ENCODE measurements at places on chromosomes 5 and 9.

DNA sequence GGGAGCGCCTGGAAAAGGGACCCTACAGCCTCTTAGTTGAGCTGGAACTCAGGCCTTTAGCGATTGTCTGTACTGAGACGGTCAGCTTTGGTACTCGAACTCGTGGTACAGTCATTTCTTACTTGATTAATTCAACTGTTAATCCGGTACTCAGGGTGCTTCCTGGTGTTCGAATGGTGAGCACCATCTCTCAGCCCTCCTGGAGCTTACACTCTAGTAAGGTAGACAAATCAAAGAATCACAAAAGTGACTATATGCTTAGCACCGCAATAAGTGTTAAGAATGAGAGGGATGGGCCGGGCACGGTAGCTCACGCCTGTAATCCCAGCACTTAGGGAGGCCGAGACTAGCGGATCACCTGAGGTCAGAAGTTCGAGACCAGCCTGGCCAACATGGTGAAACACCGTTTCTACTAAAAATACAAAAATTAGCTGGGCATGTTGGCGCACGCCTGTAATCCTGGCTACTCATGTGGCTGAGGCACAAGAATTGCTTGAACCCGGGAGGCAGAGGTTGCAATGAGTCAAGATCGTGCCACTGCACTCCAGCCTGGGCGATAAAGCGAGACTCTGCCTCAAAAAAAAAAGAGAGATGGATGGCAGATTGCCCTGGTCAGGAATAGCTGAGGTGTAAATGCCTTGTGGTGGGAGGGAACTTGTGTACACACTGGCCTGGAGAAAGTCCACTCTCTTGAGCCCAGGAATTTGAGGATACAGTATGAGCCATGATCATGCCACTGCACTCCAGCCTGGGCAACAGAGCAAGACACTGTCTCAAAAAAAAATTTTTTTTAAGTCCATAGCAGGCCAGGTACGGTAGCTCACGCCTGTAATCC, 981 bp downstream of the TCOF1 start:
- ATAC-seq, result peak; percentile 2

DNA sequence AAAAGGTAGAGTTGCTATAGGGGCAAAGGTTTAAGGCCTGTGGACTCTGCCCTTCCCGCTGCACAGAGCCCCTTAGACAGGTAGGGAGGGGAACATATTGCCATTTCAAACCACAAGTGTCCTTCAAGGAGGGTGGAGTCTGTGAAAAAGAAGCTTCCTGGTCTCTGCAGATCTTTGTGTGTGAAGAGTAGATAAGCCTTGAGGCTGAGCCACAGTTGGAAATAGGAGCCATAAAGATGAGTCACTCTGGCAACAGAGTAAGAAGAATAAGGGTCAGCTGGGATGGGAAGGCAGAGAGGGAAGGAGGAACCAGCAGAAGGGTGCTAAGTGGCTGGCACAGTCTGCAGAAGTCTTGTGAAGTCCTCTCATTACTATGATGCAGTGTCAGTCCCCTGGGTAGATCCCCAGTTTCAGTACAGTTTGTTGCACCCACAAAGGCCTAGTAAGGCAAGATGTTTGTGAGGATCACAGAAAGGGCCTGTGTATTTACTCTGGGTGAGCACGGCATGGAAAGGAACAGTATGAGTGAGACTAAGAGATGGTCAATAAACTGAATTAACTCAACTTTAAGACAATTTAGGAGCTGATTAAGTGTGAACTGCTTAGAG, 18.1 kb downstream of the GRXCR2 start:
- ATAC-seq, result peak; percentile 96

DNA sequence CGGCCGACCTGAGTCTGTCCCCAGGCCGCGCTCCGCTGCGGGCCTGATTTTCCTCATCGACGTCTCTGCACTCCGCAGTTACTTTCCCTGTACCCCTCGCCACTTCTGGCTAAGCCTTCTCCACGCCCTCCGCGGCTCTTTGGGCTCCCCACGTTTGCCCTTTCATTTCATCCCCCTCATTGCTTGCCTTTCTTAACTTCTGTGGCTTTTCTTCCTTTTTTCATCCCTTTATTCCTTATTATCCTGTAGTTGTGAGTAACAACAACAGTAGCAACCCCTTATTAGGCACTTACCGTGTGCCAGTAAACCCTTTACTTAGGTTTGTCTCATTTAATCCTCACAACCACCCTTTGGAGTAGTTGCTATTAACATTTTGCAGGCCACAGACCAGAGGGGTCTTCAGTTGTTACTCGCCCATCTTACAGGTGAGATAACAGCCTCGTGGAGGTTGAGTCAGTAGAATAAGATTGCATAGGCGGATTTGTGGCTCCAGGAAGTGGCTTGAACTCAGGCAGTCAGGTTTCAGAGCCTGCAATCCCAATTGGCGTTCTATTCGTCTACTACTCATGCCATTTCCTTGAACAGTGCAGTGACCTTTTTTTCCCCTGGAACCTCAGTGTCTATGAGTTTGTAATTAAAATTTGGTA, 724 bp downstream of the TCERG1 start:
- peak; percentile 3 for ATAC-seq

DNA sequence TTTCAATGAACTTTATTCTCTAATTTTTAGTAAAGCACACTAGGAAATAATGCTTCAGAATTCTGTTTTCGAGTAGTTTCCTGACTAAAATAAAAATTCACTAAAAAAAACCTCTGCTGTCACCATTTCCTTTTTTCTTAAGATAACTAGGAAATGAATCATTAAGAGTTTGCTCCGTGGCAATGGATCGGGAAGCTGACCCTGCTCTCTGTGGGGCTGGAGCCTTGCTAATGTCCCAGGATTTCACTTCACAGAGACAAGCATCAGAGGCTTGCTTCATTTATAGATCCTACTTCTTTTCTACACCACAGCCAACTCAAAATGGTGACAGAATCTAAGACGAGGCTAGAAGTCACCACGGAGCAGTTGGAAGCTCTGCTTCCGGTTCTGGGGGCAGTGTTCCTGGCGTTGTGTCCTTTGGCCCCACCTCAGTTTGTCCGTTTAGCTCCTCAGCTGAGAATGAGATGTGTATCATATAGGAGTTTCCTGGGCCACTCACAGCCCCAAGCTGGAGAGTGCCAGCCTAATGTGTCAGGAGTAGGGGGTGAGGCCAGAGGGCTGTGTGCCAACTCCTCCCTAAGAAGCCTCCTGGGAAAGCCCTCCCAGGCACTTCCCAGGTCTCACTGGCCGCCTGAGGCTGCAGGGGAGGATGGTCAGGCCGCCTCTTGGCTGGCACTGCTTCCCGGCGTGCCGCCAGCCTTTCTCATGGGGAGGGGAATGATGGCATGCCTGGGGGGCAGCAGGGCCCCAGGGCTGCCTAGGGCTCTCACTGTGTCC, 19.6 kb downstream of the TENT4A start:
- peak; percentile 85 for ATAC-seq

DNA sequence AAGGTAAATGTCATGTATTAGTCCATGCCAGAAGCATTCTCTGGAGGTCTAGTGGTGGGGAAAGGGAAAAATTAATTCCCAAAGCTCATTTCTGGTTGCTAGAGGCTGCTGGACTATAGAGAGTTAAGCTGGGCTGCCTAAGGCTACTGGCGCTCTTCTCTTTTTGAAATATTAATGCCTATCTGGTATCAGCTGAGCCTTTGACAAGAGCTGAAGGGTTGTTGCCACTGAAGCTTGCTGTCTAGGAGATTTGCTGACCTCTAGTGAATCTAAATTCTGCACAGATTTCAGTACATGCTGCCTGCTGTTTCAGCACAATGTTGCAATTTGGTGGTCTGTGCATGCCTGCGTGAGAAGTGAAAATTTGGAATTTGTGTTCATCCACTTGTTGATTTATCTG, 29.1 kb upstream of the PLCXD3 start:
- ATAC-seq, result no peak

- no peak for ATAC-seq
Measured at GRCh38 chr9:19618816-19619215, 170.0 kb downstream of the SLC24A2 start.

DNA sequence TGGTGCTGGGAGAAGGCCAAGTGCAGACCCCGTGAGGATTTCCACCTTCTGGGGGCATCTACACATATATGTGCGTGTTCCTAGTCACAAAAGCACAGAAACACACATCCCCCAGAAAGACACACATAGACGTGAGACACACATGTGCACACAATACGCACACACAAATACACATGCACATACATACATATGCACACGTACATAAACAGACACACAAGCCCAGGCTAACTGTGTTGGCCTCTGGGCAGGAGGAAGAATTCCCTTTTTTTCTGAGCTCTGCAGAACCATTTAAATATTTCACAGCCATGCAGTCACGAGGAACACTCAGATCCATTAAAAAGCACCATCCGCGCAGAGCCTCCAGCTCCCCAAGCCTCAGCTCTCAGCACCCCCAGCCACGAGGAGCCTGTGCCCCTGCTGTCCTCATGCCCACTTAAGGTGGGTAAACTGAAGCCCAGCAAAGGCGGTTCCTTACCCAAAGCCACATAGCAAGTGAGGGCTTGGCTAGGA, 5.3 kb downstream of the NINJ1 start:
- no peak for ATAC-seq

DNA sequence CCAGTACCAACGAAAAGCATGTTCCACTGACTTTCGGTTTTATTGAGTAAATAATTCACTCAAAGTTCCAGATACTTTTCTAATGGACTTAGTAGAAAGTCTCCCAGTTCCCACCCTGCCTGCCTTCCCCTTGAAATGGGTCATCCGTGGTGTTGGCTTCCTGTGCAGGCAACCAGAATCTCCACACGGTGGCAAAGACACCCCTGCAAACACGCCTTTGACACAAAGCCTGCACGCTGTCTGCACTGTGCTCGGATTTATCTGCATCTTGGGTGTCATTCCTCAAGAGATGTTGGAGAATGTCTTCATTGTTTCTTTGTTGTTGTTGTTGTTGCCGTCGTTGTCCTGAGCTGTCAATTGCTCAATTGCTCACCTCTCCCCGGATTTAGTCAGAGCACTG, 150.0 kb upstream of the IRX2 start:
- no peak for ATAC-seq

- no peak for ATAC-seq
Measured at GRCh38 chr9:88645879-88646199, 110.9 kb downstream of the NXNL2 start.

DNA sequence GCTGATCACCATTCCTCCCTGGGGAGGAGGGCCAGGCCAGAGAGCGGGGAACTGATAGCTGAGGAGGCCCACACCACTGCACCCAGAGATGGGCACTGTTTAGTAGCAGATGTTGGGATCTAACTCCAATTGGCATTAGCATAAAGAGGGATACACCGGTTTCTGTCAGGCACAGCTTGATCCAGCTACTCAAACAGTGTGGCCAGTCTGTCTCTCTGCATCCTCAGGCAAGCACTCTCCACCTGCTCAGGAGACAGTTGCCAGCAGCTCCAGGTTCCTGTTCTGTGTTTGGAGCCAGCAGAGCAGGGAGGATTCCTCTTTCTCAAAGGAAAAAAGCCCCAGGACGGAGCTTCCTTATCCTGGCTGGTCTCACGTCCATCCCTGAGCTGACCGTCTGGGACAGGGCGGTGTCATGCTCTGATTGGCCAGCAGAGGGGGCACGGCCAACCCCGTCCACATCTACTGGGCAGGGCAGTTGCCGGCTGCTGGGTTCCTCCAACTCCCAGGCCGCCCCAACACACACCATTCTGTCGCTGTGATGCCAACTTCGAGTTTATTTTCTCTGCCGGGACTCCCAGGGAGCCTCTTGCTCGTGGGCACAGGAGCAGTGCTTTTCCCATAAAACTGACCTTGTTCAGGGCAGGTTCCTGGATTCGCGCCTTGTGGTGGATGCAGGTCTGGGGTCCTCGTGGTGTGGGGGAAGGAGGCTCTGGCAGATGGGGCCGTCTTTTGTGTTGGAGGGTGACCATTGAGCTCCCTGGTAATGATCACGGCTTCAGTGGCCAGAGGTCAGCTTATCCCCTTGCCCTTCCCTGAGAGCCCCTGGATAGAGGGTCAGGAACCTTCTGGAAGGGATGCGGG, 47.9 kb downstream of the COL5A1 start:
- peak; percentile 94 for ATAC-seq

GRCh38 chr9:129178568-129179382, 714 bp upstream of the IER5L start:
- ATAC-seq, result no peak

DNA sequence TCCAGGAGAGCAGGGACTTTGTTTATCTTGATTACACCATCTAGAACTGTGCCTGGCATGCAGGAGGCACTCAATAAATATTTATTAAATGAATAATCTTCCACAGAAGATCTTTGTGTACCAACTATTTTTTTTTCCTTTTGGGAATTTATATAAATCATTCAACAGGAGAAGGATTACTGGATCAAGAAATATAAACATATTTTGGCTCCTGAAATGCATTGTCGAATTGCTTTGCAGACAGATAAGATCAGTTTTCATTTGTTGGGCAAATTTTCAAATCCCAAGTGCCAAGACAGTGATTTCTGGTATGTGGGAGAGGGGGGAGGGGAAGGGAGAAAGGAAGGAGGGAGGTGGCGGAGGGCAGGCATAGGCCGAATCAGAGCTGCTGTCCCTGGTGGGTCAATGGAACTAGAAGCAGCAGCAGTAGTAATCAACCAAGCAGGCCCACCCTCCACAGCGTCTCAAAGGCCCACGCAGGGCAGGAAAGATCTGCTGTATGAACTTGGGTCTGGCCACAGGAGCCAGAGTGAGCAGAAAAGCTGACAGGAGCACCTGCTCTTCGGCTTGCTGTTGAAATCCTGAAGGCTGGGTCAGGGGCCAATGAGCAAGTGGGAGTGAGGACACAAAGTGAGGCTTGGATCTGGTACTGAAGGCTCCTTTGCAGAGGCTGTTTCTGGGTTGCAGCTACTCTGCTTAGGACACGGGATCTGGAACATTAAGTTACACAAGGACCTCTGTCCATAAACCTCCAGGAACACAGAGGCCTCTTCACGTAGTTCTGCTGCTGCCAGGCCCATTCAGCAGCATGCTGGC, 15.8 kb upstream of the TRAF1 start:
- ATAC-seq, result peak; percentile 78

GRCh38 chr5:96702503-96703383, 40.6 kb downstream of the CAST start:
- peak; percentile 94 for ATAC-seq

DNA sequence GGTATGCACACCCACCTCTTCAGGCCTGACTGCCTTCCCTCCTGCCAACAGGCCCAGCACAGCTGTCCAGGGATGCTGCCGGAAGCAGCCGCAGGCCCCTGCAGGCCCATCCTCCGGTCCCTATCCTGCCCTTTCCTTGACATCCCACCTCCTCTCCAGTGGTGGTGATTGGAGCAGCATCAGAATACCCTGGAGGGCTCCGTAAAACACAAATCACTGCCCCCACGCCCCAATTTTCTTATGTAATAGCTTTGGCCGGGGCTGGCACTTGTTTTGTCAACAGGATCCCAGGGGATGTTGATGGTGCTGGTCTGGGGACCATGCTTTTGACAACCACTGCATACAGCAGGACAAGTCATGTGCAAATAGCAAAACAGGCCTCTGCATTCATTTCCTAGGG, 274.5 kb downstream of the GADD45G start:
- ATAC-seq, result no peak

- no peak for ATAC-seq
Measured at GRCh38 chr5:117588611-117589010, 1014.0 kb upstream of the SEMA6A start.

Data from SK-N-SH treated with all-trans-retinoic acid at 6 μM for 48 hours (cell line).